Hypothalamus (tissue), 51 donors: ENCODE measurements at places on chromosomes 7 and 10.

- no peak for DNase-seq
These were observed 64.3 kb upstream of the NKX6-2 start for GRCh38 chr10:132850246-132850645.

- no peak for DNase-seq
These were observed 211.1 kb downstream of the ZNF365 start for GRCh38 chr10:62585211-62585775.

GRCh38 chr7:107690611-107691010 is 30.0 kb downstream of the SLC26A4 start:
- no peak for DNase-seq

GRCh38 chr10:14259696-14260566 is 70.8 kb downstream of the FRMD4A start:
- no peak for DNase-seq

GRCh38 chr7:37706804-37707203 is 23.2 kb downstream of the GPR141 start:
- no peak for DNase-seq

DNA sequence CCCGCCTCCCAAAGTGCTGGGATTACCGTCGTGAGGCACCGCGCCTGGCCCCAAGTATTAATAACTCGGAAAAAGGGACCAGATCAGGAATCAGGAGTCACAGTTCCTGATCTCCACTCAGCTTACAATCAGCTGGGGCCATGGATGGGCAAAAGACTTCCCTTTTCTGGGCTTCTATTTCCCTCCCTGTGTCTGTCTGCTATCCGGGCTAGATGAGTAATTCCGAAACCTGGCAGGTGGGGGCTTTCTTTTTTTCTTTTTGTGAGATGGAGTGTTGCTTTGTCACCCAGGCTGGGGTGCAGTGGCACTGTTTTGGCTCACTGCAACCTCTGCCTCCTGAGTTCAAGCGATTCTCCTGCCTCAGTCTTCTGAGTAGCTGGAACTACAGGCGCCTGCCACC is 11.6 kb downstream of the RPS24 start:
- peak; percentile 5 for DNase-seq

DNA sequence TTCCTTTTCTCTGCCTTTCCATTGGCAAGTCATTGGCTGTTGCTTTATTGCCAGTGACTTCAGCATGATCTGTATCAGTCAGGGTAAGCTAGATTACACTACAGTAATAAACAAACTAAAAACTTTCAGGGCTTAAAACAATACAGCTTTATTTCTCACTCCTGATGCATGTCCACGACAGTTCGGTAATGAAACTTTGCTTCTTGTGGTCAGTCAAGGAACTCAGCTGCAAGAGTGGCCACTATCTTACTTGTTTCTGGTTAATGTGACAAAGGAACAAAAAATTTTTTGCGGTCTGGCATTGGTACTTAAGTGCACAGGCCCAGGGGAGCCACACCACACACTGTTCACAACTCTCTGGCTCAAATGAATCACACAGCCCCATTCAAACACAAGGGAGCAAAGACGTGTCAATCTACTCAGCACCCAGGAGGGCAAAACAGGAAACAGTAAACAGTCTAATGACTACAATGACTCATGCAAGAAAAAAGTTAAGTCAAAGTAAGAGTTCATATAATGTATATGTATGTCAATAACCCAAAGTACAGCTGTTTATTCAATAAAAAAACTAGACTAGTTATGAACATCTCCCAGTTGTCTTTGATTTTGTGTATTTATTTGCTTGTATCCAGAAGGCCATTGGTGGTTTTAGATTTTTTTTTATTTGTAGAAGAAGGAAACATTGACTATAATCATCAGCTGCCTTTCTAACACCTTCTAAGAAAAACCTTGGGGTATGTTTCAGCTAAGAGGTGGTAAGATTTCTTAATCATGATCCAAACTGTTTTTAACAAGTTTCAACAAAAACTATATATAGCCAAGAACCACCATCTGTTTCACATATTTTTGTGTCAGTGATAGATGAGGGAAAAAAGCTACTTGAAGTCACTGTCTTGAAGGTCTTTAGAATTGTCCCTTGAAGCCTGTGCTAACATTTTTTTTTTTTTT is 134.4 kb upstream of the FAM3C start:
- no peak for DNase-seq

DNA sequence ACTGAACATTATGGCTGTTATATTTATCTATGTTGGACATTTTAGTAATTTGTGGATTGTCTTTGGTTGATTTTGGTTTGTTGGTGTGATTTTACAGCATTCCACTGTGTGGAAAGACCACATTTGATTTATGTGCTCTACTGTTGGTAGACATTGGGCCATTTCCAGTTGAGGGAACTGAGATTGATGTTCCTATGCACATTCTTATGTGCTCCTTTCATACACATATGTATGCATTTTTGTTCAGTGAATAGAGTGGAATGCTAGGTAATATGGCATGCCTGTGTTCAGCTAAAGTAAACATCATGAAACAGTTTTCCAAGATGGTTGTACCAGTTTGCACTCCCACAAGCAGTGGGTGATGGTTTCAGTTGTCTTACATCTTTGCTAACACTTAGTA is 15.1 kb downstream of the CACNB2 start:
- no peak for DNase-seq

GRCh38 chr7:47091141-47091540 is 490.8 kb downstream of the TNS3 start:
- DNase-seq = no peak

DNA sequence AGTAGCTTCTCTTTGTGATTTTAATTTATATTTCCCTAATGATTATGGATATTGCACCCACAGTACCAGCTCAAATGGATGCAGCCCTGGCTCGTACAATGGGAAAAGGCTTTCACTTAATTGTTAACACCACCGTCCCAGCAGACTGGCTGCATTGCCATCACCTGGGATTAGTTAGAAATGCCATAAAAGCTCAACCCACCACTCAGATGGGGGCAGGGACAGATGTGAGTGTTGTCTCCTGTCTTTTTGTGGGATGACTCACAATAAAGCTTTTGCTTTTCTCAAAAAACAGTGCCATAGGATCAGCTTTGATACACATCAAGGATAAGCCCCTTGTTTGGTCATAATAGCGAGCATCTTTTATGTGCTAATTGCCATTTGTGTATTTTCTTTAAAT is 729.1 kb downstream of the TNS3 start:
- DNase-seq = no peak

DNA sequence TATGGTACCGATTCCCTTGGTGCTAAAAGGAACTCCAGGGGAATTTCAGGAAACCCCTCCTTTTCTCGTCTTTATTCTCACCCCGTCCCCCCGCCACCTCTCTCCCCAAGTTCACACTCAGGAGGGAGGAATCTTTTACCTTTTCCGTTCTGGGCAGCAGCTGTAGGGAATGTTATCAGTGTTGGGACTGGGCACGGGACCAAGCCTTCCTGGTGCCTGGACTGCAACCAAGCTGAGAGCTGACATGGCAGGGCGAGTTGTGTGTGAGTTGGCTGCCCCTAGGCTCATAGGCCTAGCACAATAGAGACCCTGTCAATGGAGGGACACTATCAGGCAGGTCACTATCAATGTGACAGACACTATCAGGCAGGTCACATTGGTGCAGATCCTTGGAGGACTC is 121.4 kb downstream of the TCF7L2 start:
- DNase-seq = no peak

DNA sequence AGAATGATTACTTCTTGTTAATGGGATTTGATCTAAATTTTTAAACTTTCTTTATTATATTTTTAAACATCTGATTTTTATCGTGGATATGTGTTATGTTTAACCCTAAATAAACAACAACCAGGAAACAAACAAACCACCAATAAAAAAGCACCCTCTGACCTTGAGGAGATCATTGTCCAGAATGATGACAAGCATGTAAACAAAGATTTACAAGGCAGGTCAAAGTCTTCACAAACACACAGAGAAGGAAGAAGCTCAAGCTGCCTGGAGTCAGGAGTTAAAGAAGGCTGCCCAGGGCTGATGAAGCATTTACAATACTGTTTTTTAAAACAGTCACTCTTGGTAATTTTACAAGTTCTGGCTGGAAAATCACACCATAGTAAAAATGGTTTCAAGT is 31.0 kb upstream of the EGFR start:
- DNase-seq = no peak

DNA sequence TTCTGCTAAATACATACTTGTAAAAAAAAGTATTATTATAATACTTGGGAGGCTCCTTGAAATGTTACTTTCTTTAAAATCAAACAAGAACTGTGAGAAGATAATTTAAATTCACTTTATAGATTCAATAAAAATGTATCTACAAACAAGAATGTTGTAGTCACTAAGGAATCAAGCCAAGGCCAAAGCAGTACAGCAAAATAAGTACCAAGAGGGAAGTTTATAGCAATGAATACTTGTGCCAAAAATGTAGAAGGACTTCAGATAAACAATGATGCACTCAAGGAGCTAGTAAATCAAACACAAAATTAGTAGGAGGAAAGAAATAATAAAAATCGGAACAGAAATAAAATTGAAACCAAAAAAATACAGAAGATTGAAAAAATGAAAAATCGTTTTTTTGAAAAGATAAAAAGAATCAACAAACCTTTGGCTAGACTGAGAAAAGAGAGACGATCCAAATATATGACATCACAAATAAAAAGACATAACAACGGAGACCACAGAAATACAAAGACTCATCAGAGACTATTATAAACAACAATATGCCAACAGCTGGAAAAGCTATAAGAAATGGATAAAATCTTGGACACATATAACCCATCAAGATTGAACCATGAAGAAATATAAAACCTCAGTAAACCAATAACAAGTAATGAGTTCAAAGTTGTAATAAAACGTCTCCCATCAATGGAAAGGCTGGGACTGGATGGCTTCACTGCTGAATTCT is 286.0 kb upstream of the TMEM229A start:
- no peak for DNase-seq

DNA sequence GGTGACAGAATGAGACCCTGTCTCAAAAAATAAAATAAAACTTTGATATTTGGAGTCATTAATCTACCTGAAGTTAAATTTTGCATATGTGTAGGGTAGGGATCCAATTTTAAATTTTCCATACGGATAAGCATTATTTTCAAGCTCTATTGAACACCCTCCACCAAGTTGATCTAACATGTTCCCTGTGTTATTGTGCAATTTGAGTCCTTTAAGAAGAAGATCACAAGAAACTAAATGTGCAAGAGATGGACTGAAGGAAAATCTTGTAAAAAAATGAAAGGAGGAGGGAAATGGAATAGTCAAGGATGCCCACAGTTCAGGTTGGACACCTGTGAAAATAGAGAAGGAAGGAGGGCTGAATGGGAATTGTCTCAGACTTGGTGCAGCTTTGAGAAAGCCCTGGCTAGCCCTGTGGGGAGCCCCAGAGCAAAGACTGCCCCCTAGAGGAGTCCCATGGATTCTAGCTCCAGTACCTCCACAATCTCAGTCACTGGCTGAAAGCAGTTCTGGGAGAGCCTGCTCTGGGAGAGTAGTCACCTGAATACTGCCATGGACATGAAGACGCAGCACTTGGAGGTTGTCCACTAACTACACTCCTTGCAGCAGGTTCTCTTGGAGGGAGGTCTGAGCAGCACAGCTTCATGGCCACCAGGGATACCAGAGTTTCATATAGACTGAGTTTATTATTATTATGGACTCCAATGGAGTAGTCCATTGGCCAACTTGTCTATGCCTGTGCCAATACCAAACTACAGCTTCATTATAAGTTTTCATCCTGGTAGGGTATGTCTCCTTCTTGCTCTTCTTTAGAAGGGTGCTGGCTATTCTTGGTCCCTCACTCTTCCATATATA is 5.7 kb upstream of the TIAL1 start:
- DNase-seq = no peak

DNA sequence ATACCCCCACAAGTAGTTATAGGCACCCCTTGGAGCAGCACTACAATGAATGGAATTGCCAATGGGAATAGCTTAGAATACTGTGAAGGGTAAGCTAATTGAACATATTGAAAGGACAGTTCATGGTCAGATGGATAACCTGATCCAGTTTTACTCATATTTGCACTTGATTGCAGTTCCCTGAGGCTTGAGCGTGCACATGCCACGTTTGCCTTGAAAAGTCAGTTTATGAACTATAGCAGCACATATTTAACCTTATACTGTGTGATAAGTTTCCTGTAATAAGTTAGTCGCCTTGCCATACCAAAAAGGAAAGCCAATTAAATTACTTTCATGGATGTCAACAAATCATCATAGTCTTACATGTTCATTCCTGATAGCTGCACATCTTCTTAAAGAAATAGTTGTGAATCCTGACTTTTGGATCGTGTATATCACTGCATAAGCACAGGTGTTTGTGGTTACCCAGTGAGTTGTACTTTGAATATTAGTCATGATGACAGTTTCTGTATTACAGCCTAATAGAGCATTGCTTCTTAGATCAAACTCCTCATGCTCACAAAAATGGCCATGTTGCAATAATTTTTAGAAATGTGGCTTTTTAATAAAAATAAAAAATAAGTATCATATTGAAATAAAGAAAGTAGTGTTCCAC is 21.6 kb downstream of the DNTT start:
- DNase-seq = no peak

- DNase-seq = no peak
These were observed 324.8 kb upstream of the PHYHIPL start for GRCh38 chr10:58851606-58852005.

DNA sequence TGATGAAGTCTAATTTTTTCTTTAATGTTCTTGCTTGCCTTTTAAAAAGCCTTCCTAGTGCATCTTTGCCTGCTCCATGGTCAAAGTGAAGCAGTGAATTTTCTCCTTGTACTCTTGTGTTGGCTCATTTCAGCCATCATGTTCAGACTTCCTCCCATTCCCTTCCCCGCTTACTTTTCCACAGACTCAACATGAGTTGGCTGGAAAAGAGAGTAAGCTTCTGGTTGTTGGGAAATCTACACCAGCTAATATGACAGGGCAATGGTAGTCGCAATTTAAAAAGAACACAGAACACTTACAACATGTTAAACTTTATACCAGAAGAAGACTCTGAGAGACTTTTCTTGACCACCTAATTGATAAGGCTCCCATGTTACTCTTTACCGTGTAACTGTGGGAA is 24.3 kb upstream of the PDK4 start:
- DNase-seq = no peak

GRCh38 chr10:125823663-125824251 is 411 bp downstream of the BCCIP start:
- no peak for DNase-seq

GRCh38 chr10:119189811-119190282 is 11.2 kb upstream of the PRDX3 start:
- DNase-seq = peak; percentile 2

GRCh38 chr10:48838834-48839233 is 100.8 kb downstream of the LRRC18 start:
- no peak for DNase-seq
